ENCODE measurements at places on chromosomes 5 and 9. TPM values are rescaled to one million over a fixed set of nuclear protein-coding genes. Genes with fewer than 3 reads are reported as not detected.

Gene DDX4
- total RNA-seq = not detected

Gene SLC6A7
- total RNA-seq = not detected

Gene PTGES
- 2.1 TPM for total RNA-seq

Gene LVRN
- 0.20 TPM for total RNA-seq

Gene MTAP
- 40.6 TPM for total RNA-seq

Gene PCDHA9
- total RNA-seq = 0.20 TPM
